Daoy (cell line): ENCODE measurements at places on chromosomes 5 and 9. TPM values are rescaled to one million over a fixed set of nuclear protein-coding genes. Genes with fewer than 3 reads are reported as not detected.

TRIM36 gene
- total RNA-seq = 6.3 and 13.3 TPM in 2 replicates

EGFLAM gene
- total RNA-seq = 5.5 and 7.4 TPM in 2 replicates

MRPL41 gene
- 101 and 119 TPM in 2 replicates for total RNA-seq

IFNA5 gene
- not detected in 2 replicates for total RNA-seq

MYO10 gene
- total RNA-seq = 42.9 and 64.0 TPM in 2 replicates

PCDHAC2 gene
- total RNA-seq = 1.2 and 1.3 TPM in 2 replicates

GRCh38 chr5:66863243-66864170, 267.3 kb downstream of the MAST4 start:
- no peak for DNase-seq

GRCh38 chr5:67725604-67726003, 490.0 kb upstream of the PIK3R1 start:
- no peak for DNase-seq

GRCh38 chr5:40166802-40167201, 512.9 kb upstream of the PTGER4 start:
- no peak for DNase-seq

DNA sequence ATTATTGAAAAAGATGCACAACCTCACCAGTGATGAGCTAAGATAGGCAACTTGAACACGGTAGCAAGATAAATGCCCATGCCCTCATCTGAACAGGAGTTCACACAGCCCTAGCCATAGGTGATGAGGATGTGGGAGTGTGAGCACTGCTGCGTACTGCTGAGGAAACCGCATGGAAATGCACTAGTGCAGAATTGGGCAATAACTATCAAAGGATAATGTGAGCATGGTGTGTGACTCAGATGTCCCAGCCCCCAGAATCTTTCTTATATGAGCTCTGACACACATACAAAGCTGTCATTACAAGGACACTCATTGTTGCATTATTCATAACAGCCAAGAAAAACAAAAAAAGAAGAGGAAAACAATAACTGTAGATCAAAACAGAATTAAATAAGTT, 521.2 kb downstream of the IRX1 start:
- DNase-seq = peak; percentile 85

- no peak for DNase-seq
These were observed 94.4 kb upstream of the SLC27A6 start for GRCh38 chr5:128870923-128871322.

DNA sequence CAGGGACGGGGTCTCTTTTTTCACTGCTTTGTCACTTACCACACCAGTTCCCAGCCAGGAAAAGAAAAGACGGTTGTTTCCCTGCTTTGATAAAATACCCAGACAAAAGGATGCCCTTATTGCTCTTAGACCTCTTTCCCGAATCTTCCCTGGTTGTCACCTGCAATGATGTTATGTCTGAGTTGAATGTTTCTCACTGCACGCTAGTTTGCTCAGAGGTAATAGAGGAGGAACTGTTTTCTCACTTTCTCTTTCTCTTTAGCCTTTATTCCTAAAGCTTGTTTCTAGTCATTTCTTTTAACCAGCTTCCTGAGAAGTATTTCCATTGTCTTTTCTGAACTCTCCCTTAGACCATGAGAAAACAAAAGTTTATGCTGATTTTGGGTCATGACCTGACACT, 32.9 kb downstream of the ACER2 start:
- DNase-seq = no peak

- DNase-seq = no peak
These were observed 58.8 kb downstream of the CAAP1 start for GRCh38 chr9:26833792-26834191.
